ENCODE measurements at places on chromosomes 1 and 21.
A peak's percentile ranks its signal among the peaks of the same experiment; 100 is the strongest.

GRCh38 chr1:78122389-78122788 is 76.6 kb downstream of the GIPC2 start:
- no peak for DNase-seq

GRCh38 chr1:67827688-67828087 is 5.6 kb downstream of the GNG12 start:
- DNase-seq: peak; percentile 53

DNA sequence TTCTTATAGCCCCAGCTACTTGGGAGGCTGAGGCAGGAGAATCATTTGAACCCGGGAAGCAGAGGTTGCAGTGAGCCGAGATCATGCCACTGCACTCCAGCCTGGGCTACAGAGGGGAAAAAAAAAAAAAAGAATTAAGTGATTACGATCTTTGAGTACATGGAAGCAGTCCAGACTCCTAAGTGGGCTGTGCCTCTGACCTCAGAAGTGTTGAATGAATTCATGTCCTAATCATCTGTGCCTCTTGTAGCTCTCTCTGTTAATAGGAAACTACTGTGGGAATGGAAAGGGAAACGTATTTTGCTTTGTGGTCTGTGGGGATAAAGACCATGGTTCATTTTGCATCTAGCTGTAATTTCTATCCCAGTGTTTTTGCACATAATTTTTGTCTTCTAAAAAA is 8.4 kb upstream of the IVNS1ABP start:
- no peak for DNase-seq

GRCh38 chr21:43880111-43880985 is 15.3 kb downstream of the AGPAT3 start:
- DNase-seq: no peak

GRCh38 chr1:17539477-17540254 is at the start of gene ARHGEF10L:
Gene ARHGEF10L, plus strand, starts transcription at chr1:17539698. Its CDS starts 40,898 bp downstream, at chr1:17580596.
- DNase-seq: no peak

DNA sequence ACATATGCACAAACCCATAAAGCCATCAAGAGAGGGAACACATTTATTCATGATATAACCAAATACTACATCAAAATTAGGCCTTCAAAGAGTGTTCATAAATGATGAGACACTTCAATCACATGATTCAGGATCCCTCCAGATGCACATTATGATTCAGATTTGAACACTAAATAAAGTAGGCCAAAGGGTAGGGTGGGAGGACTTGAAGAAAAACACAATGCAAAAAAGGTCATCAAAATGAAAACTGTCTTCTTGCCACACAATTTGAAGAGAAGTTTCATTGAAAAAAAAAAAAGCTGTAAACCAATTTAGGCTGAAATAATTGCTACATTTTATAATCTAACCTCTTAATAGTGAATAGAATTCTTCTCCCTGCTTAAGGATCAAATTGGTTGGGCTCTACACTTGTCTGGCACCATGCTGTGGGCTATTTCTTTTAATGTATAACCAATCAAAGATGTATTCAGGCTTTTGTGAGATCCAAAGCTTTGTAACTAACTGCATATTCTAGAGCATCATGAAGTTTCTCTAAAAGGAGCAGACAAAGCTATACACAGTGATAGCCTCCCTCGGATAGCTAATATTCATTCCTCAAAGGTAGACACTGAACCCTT is 58.1 kb downstream of the ZSWIM5 start:
- DNase-seq: no peak
